EH (cell line): ENCODE measurements at places on chromosomes 1 and 21.

DNA sequence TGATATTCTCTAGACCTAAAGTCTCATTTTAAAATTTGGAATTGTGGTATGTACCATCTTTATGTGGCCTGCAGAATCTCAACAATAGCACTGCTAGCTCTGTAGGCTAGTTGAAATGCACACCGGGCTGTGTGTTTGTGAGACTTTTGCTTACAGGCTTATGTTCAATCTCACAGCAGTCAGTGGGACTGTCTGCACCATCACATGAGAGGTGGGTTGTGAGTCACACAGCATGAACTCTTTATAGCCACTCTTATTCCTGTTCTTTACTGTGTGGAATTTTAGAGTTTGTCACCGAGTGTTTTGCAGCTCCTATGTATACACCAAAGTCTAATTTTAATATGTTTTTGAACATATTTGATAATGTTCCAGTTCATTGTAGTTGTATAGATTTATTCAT lies 74.6 kb downstream of the RASAL2 start:
- peak; percentile 55 for DNase-seq

GRCh38 chr1:32241001-32241763 lies 5.8 kb upstream of the FAM167B start:
- peak; percentile 67 for DNase-seq

DNA sequence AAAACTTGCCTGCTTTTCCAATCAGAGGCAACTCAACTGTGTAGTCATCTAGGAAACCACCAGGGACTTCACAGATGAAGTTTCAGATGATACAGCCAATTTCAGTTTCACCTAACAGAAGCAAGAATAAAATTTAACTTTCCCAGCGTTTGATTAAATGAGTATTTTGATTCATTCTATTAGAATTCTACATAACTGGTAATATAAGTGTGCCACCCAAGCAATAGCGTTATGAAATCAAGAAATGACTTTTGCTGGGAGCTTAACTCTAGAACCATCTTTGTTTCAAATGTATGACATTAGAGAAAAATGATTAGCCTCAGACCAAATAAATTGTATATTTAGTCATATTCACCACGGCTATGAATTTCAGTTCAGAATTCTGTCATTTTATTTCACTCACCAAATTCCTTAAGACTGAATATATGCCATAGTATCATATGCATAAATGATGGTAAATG lies 239.3 kb downstream of the NRIP1 start:
- no peak for DNase-seq

- peak; percentile 56 for DNase-seq
Observed at GRCh38 chr1:24694380-24694843, 50.8 kb upstream of the CLIC4 start.

DNA sequence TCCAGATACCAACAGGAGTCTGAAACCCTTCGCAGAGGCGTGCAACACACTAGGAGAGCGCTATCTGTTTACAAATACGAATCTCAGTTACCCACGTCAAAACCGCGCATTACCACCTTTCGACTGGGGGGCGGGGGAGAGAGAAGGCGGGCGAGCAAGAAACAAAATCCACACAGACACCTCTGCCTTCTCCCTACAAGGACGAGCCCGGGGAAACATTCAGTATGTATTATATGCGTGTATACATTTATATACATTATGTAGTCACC lies 722 bp downstream of the TUT4 start:
- peak; percentile 55 for DNase-seq

GRCh38 chr1:22105611-22106207 lies 37.2 kb downstream of the WNT4 start:
- DNase-seq = peak; percentile 68

GRCh38 chr1:95340061-95340460 lies 106.1 kb downstream of the RWDD3 start:
- no peak for DNase-seq

DNA sequence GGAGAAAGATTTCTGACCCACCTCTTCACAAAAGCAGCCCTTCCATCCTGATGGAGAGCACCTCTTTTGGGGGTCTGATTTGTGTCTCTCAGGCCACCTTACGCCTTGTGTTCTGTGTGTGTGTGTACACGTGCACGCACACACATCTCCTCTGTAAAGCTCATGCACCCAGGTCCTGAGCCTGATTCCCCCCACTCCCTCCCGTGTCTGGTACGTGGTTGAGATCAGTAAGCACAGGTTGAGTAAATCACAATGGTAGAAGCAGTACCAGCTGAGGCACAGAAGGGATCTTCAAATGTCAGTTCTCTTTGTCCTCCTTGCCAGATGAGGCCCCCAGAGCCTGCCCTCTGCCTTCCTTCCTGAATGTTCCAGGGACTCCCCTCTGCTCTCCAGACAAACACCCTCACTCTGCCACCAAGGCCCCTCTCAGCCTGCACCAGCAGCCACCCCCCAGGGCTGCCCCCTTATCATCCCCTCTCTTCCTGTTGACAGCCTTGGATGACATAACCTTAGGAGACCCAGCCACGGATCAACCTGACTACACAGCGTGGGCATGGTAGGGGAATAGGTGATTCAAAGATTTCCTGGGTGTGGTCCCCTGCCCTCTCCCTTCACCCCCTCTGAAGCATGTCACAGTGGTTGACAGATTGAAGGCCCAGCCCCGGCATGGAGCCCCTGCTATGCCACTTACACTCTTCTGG lies 112.8 kb downstream of the HIVEP3 start:
- DNase-seq = no peak

GRCh38 chr1:18279351-18280074 lies 171.9 kb downstream of the IGSF21 start:
- no peak for DNase-seq

- DNase-seq = no peak
Observed at GRCh38 chr1:36735939-36736730, 253.4 kb upstream of the CSF3R start.

DNA sequence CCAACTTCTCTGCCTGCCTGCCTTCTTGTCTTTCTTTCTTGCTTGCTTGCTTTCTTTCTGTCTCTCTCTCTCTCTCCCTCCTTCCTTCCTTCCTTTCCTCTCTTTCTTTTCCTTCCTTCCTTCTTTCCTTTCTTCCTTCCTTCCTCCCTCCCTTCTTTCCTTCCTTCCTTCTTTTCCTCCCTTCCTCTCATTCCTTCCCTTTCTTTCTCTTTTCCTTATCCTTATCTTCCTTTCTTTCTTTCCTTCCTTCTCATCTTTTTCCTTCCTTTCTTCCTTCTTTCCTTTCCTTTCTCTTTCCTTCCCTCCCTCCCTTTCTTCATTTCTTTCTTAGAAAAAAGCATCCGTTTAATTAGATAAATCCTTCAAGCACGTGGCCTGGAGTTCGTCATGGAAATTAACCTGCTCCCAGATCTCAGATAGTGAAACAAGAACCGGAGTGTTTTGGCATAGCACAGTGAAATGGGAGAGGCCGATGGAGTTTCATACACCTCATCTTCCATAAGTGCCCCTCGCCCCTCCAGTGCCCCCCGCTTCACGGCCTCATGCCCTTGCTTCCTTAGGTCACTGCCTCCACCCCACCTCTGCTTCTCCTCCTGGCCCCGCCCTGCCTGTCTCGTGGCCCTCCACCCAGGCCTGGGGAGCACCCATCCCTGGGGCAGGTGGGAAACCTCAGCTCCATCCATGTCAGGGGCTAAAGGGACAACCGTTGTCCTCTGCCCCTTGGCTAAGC lies 11.3 kb downstream of the CASZ1 start:
- no peak for DNase-seq

DNA sequence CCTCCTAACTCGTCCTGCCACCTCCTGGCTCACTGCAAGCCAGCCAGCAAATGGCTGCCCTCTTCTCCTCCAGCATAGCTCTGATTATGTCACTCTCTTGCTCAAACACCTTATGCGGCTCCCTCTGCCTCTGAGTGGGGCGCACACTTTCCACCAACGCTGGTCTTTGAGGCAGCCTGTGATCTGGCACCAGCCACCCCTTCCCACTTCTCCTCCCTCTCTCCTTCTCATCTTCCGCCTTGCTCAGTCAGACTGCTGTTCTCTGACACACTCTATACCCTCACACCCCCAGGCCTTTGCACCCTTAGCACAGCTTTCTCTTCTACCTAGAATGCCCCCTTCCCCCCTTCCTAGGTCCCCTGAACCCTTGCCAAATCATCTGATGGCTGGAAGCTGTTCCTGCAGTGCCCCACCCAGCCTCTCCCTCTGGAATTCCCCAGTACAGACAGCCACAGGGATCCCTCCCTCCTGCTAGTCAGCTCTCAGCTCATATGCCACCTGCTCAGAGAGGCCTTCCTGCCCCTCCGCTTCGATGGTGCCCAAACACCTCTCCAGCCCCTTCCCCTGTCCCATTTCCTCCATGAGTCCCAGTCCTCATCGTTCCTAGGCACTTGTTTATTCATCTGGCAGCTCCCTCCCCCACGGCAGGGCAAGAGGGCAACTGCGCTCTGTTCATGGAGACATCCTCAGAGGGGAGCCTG lies 21.7 kb upstream of the PEF1 start:
- DNase-seq = peak; percentile 43

- no peak for DNase-seq
Observed at GRCh38 chr21:36218691-36219090, 62.1 kb downstream of the DOP1B start.

DNA sequence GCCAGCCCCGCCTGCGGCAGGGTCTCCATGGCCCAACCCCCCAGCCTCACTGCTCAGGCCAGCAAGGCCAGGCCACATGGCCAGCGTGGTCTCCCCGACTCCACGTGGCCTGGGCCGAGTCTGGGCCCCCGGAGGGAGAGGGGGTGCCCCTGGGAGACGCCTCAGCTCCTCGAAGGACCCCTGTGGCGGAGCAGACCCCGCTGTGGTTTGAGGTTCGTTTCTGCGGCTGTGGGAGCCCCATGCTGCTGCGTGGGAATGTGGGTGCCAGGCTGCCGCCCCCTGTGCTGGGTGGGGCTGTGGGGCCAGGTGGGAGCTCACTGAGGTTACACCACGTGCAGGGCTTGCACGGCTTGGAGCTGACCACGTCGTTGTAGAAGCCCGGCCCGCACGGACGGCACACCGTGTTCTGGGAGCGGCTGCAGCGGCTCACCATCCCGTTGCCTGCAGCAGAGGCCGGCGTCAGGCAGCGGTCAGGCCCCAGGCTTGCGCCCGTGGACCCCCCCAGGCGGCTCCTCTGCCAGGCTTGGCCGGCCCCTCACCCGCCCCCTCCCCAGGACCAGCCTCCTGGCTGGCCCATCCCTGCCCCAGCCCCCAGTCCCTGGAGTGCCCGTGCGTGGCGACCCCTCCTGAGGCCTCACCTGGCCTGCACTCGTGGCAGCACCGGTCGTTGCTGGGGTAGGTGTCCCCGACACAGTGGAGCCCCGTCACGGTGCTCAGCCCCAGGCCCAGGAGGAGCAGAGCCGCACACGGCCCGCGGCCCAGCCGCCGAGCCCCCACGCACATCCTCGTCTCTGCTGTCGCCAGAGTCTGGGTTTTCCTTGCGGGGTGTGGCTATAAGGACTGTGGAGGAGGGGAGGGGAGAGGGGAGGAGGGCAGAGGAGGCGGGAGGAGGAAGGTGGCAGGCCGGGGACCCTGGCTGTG lies at the start of gene TNFRSF4:
TSS of gene TNFRSF4 (minus strand) at position 809 of the 921 bp plus-strand sequence. CDS start at position 783, 26 bp downstream.
- DNase-seq = no peak

DNA sequence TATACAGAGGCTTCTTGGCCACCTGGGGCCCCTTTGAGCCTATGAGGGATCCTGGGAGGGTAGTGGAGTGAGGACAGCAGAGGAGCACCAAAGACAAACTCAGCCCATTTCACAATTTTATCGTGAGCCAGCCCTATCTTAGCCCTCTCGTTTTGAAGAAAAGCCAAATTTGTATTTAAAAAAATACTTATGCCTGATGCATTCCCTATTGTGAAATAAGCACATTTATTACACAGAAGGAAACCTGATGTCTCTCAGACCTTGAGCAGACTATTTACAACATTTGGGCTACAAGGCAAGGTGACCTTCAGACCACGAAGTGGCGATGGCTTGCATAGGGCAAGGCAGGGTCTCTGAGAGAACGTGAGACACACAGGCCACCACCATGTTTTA lies 41.3 kb upstream of the H6PD start:
- no peak for DNase-seq

DNA sequence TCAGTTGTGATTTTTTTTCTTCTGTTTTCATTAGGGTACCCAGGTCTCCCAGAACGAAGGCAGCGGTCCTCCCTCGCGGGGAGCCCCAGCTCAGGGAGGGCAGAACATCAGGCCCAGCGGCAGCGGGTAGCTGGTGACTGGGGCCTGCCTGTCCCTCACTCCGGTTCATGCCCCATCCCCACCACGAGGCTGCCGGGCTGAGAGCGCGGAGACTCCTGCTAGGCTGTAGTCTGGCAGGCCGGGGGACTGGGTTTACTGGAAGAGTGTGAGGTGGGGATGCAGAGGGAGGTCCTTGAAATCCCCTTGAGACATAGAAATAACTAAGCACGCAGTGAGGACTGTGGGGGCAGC lies 10.5 kb downstream of the BRINP2 start:
- no peak for DNase-seq

DNA sequence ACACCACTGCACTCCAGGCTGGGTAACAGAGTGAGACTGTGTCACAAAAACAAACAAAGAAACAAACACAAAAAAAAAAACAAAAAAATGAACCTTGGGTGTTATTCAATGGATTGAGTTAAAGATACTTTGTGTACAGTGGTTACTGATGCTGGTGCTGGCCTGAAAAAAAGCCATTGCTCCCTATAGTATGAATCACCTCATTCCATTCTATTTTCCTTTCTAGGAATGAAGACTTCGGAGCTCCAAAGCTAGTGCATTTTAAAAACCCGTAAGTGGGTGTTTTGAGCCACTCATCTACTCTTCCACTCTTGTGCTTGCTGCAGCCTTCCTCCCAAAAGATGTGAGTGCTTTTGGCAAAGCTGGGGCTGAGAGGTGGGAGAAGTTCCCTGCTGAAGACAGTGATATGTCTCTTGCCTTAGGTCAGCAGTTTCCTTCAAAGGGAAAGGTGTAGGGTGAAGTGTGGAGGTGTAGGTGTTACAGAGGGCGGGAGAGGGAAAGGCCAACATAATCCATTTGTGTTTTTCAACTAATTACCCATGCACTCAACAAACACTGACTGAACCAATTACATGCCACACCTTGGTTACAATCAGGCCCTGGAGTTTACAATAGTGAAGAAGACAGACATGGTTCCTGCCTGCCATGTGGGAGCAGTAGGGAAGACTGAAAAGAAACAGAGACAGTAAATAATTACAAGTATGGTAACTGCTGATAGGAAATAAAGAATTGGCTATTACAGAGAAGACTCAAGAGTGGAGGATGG lies 55.0 kb upstream of the SERBP1 start:
- DNase-seq = peak; percentile 42
